Naive thymus-derived CD8-positive, alpha-beta T cell (primary cell): ENCODE measurements at places on chromosomes 12 and 14. TPM values are rescaled to one million over a fixed set of nuclear protein-coding genes. Genes with fewer than 3 reads are reported as not detected.

DNA sequence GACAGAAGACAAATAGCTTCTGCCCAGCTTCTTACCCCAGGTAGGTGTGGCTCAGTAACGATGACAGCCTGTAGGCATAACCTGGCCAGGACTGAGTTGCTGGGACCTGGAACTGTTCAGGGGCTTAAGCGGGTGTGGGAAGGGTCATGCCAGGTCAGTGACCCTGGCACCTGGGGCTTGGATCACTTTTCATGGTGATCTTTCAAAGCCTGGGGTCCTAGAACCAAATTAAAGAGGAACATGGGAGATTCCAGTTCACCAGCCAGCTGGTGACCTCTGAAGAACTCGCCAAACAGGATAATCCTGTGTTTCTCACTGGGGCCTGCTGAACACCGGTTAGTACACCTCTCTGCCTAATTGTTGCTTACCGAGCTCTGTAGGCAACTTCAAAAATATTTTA lies 102.6 kb upstream of the LMNTD1 start:
- peaks cover 6% of the 10 kb centered on the region for H3K4me1 ChIP-seq
- DNase-seq, result no peak
- H3K27ac ChIP-seq, result no peak overlapping the region
- no peaks in the 10 kb centered on the region for H3K27me3 ChIP-seq
- H3K4me3 ChIP-seq, result no peak overlapping the region
- H3K36me3 ChIP-seq, result no peaks in the 10 kb centered on the region

DNA sequence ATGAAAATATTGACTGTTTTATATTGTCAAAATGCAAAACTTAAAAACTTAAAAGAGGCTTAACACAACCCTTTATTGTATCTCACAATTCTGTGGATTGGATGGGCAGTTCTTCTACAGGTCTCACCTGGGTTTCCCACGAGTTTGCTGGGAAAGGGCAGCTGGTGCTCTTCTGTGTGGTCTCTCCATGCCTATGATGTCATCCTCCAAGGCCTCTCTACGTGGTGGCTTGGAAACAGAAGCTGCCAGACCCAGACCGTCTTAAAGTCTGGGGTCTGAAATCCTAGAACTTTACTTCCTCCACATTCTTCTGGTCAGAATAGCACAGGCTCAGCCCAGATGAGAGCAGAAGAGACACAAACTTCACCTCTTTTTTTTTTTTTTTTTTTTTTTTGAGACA lies 36.5 kb upstream of the KICS2 start:
- no peaks in the 10 kb centered on the region for H3K27me3 ChIP-seq
- no peaks in the 10 kb centered on the region for H3K4me1 ChIP-seq
- DNase-seq, result no peak
- H3K27ac ChIP-seq, result no peak overlapping the region

DNA sequence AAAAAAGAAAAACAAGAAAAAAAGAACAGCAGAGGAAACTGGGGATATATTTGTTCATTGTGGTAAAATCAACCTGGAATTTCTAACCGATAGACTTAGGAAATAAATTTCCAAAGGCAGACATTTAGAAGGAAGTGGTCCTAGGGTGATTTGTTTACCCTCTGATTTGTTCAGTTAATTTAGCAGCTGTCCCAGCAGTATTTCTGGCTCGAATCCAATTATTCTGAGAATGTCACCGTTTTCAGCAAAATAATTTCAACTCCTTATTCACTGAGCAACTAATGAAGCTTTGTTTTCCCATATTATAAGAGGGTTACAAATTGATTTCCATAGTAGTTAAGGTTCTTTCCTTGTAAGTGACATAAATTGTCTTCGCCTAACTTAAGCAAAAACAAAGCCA lies 285.2 kb upstream of the SYT10 start:
- DNase-seq, result no peak
- H3K4me3 ChIP-seq, result no peak overlapping the region
- H3K27me3 ChIP-seq, result no peaks in the 10 kb centered on the region

DNA sequence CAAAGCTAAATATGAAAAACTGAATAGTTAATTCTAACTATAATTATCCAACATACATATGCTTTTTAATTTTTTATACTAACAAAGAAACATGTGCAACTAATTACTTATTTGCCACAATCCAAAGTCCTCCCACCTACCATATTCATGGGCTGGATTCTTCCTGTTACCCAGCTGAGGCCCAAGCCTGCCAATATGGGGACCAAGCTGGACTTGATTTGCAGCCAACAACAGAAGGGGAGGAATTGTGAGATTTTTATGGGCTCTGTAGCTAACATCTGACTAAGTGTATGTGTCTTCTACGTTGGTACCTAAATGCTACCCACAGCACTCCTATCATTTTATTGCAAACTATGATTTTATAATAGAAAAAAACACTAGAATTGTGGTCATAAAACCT lies 13.1 kb upstream of the ANKS1B start:
- no peak overlapping the region for H3K27ac ChIP-seq
- H3K27me3 ChIP-seq, result no peaks in the 10 kb centered on the region
- no peaks in the 10 kb centered on the region for H3K4me1 ChIP-seq
- H3K4me3 ChIP-seq, result no peak overlapping the region

GRCh38 chr12:28963554-28963953 lies 185.5 kb upstream of the FAR2 start:
- no peak overlapping the region for H3K4me3 ChIP-seq
- no peak overlapping the region for H3K27ac ChIP-seq
- DNase-seq, result no peak
- peaks cover 8% of the 10 kb centered on the region for H3K27me3 ChIP-seq
- no peaks in the 10 kb centered on the region for H3K4me1 ChIP-seq

DNA sequence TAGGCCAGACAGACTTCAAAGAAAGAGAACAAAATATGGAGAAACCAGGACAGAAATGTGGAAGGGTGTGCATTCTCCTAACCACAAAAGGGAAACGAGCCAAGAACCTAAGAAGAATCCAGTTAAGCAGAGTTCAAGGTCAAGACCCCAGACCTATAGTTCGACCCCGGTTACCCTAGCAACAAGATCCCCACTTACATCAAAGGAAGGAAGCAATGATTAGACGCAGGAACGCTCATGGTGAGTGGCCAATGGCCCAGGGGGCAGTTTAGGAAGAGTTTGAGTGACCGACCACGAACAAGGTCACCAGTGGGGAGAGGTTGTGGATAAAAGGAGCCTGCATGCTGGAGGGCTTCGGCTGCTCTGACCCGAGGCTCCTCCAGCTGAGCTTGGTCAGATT lies 36.2 kb downstream of the OAS2 start:
- peaks cover 7% of the 10 kb centered on the region for H3K4me1 ChIP-seq
- DNase-seq, result no peak
- H3K4me3 ChIP-seq, result no peak overlapping the region
- peaks cover 4% of the 10 kb centered on the region for H3K27me3 ChIP-seq
- H3K36me3 ChIP-seq, result peaks cover 16% of the 10 kb centered on the region

DNA sequence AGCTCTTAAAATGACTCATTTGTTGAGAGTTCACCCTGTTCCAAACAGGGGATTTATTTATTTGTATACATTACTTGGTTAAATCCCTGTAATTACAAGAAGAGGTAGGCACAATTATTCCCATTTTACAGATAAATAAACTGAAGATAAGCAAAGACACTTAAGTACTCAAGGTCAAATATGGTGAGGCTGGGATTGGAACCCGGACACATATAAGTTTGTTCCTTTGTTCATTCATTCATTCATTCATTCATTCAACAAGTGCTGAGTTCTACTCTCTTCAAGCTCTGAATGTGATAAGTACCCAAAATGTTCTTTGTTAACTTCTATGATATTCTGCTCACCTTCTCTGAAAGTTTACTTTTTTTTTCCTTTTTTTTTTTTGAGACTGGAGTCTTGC lies 2.4 kb upstream of the TRIM9 start:
- peaks cover 30% of the 10 kb centered on the region for H3K4me1 ChIP-seq
- peaks cover 35% of the 10 kb centered on the region for H3K27me3 ChIP-seq
- DNase-seq, result no peak
- no peaks in the 10 kb centered on the region for H3K36me3 ChIP-seq
- H3K27ac ChIP-seq, result no peak overlapping the region

- no peak overlapping the region for H3K4me3 ChIP-seq
- no peaks in the 10 kb centered on the region for H3K36me3 ChIP-seq
- peaks cover 19% of the 10 kb centered on the region for H3K27me3 ChIP-seq
- H3K4me1 ChIP-seq, result no peaks in the 10 kb centered on the region
- H3K27ac ChIP-seq, result no peak overlapping the region
- DNase-seq, result no peak
These were observed 11.6 kb upstream of the SCN8A start for GRCh38 chr12:51579321-51579850.

GRCh38 chr14:32417956-32418552 lies 89.0 kb downstream of the AKAP6 start:
- H3K36me3 ChIP-seq, result peaks cover 8% of the 10 kb centered on the region
- DNase-seq, result no peak
- H3K27ac ChIP-seq, result no peak overlapping the region
- no peak overlapping the region for H3K4me3 ChIP-seq
- no peaks in the 10 kb centered on the region for H3K4me1 ChIP-seq
- peaks cover 3% of the 10 kb centered on the region for H3K27me3 ChIP-seq

MEG3 gene
- not detected for polyA plus RNA-seq

LRRC10 gene
- not detected for polyA plus RNA-seq

CLMN gene
- 0.07 TPM for polyA plus RNA-seq

DAZAP2 gene
- 1,276 TPM for polyA plus RNA-seq

MORN3 gene
- 4.8 TPM for polyA plus RNA-seq

IRAK3 gene
- polyA plus RNA-seq, result 0.03 TPM

EMP1 gene
- polyA plus RNA-seq, result 0.14 TPM

FSCB gene
- not detected for polyA plus RNA-seq

KRT71 gene
- polyA plus RNA-seq, result not detected

CLEC9A gene
- not detected for polyA plus RNA-seq
